Subcutaneous adipose tissue (tissue), 4 donors: ENCODE measurements at places on chromosomes 6 and 20. TPM values are rescaled to one million over a fixed set of nuclear protein-coding genes. Genes with fewer than 3 reads are reported as not detected.

The NAPB gene
- 14.4 TPM for total RNA-seq

The SYCP2L gene
- total RNA-seq, result 2.6 TPM

The SAMD5 gene
- 0.38 TPM for total RNA-seq

The NAA20 gene
- total RNA-seq, result 43.6 TPM

The HCRTR2 gene
- not detected for total RNA-seq

The CDYL gene
- total RNA-seq, result 36.7 TPM

The CCN2 gene
- total RNA-seq, result 81.9 TPM

The PI16 gene
- total RNA-seq, result 5.7 TPM

The LGSN gene
- not detected for total RNA-seq

The C6orf15 gene
- total RNA-seq, result not detected

The SEMG1 gene
- not detected for total RNA-seq

The SPDEF gene
- total RNA-seq, result not detected

The GSTA2 gene
- not detected for total RNA-seq

The TGM3 gene
- 0.19 TPM for total RNA-seq

The RNF146 gene
- total RNA-seq, result 79.9 TPM

The AGER gene
- total RNA-seq, result 2.6 TPM

The CDH26 gene
- total RNA-seq, result 4.0 TPM

The TIAM2 gene
- 6.5 TPM for total RNA-seq

The ID4 gene
- 88.7 TPM for total RNA-seq

The FGD2 gene
- total RNA-seq, result 102 TPM

The TXNDC5 gene
- 134 TPM for total RNA-seq

The TMEM244 gene
- total RNA-seq, result not detected

The SIRPB1 gene
- not detected for total RNA-seq

The SHLD1 gene
- total RNA-seq, result 3.1 TPM

The KIAA0408 gene
- total RNA-seq, result 45.4 TPM

The NTSR1 gene
- not detected for total RNA-seq

The CHRNA4 gene
- not detected for total RNA-seq

The PROCR gene
- total RNA-seq, result 61.9 TPM

The TTBK1 gene
- total RNA-seq, result not detected

The MAFB gene
- total RNA-seq, result 98.5 TPM
